ENCODE measurements at places on chromosomes 16 and 17. TPM values are rescaled to one million over a fixed set of nuclear protein-coding genes. Genes with fewer than 3 reads are reported as not detected.

Gene ITGA2B
- 7.6 TPM for total RNA-seq

Gene KRT33A
- not detected for total RNA-seq

Gene TP53TG3F
- total RNA-seq: not detected

Gene SLC47A2
- total RNA-seq: not detected

Gene HCRT
- not detected for total RNA-seq

Measured in HCT116 (cell line).